Retinal pigment epithelial cell (primary cell): ENCODE measurements at places on chromosomes 5 and 9.

- DNase-seq: peak; percentile 30
These were observed 4.9 kb upstream of the NXNL2 start for GRCh38 chr9:88530051-88530450.

- DNase-seq: no peak
These were observed 22.7 kb downstream of the CCNH start for GRCh38 chr5:87390075-87390474.

GRCh38 chr5:151214614-151215545 lies 9.0 kb downstream of the CCDC69 start:
- DNase-seq: no peak

DNA sequence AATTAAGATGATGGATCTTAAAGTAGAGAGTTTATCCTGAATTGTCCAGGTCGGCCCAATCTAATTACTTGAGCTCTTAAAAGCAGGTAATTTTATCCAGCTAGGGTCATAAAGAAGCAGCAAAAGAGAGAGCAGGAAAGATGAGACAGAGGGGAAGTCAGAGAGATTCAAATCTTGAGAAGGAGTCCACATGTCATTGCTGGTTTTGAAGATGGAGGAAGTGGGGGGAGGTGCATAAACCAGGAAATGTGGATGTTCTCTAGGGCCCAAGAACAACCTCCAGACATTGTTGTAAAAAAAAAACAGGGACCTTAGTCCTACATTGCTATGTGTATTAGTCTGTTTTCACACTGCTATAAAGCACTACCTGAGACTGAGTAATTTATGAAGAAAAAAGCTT lies 66.4 kb downstream of the SLCO4C1 start:
- DNase-seq: no peak

- no peak for DNase-seq
These were observed 55.6 kb downstream of the CSNK1A1 start for GRCh38 chr5:149495673-149496072.

DNA sequence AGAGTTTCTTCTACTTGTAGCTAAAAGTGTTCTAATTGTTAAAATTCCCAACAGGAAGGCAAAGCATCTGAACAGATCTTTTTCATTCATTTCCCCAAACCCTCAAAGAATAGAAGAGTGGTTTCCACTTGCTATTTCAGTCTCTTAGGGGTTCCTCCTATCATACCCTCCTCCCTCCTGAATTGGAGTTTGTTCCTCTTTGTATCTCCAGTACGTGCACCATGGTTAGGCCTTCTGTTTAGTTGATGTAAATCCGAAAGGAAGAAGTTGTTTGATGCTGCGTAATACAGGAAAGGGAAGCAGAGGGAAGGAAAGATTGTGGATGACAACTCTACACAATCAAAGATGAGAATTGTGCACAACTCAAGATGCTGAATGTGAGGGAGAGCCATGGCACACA lies 303.6 kb downstream of the PIK3R1 start:
- DNase-seq: no peak

DNA sequence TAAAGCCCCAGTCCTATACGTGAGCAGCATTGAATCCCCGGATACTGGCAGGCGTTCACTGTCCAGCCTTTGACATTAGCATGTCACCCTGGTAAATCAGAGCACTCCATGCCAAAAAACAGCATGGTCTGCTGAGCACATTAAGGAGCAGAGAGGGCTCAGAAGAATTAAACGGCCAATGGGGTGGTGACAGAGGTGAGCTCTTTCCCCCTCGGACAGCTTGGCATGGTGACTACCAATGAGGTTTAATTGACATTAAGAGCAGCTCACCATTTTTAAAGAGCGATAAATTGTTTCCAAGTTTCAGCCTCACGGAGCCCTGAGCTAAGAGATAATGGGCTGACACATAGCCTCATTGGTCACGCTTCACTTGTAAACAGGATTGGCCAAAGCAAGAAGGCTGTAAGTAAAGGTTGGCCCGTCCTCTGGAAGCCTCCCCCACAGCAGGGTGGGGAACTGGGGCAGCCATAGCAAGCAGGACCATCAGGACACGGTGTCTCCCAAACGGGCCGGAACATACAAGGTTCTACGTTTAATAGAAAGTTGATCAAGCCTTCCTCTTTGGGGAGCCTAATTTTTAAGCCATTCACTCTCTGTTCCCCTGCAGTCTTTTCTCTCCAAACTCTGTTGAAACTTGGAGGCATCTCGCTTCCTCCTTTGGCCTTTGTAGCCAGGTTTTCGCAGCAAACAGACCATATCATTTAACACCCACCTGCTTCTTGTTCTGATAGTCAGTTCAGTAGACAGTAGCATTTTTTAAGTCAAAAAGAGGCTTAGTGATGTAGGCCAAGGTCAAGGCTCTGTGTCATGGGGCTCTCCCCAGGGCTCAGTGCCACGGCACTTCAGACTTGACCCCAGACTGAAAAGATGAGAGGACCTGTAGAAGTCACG lies 25.9 kb downstream of the QRFP start:
- DNase-seq: no peak

- no peak for DNase-seq
These were observed 99.0 kb downstream of the OLFM1 start for GRCh38 chr9:135186248-135187164.

- DNase-seq: no peak
These were observed 183.2 kb downstream of the FRMD3 start for GRCh38 chr9:83355024-83355444.

- no peak for DNase-seq
These were observed 47.6 kb upstream of the SIL1 start for GRCh38 chr5:139245637-139246339.

DNA sequence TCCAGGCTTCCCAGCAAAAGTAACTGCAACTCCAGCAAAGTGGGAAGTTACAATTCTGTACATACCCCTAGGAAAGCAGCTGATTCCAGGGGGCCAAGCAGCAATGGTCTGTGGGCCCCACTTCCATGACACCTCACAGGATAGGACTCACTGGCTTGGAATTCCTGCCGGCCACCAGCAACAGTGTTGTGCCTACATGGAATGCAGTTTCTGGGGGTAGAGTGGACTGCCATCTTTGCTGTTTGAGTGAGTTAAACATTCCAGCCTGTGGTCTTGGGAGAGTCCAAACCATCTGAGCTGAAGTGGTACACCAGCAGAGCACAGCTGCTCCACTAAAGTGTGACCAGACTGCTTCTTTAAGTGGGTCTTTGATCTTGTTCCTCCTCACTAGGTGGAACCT lies 13.4 kb upstream of the FBN2 start:
- DNase-seq: no peak

DNA sequence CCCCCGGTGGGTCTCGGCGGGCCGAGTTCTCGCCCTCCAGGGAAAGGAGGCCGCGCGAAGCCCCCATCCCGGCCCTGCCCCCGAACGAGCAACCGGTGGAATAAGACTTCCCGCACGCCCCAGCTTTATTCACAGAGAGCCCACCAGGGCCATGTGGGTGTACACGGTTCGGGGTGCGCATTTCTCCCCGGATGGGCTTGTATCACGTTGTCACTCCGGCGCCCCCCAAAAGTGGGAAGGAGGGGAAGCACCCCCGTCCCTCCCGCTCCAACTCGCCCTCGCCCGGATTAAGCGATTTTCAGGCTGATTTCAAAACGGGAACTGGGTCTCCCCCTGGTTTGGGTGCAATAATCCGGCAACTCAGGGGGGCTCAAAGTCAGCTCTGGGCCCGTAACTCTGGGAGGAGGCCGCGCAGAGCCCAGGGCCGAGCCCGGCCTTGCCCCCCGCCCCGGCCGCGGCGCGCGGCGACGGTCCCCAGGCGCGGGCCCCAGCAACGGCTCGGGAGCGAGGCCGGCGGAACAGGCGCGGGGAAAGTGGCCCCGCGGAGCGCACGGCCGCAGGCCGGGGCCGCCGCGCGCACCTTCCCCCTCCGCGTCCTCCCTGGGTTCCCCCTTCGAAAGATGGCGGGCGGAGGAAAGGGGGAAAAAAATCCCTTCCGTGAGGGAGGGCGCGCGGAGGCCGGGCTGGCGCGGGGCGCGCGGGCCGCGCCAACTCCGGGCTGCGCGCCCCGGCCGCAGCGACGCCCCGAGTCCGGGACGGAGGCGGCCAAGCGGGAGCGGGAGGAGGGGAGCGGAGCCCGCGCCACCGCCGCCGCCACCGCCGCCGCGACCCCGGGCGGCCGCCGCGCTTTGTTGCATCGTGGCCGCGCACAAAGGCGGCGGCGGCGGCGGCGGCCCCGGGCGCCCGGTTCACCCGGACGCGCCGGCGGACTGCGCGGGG lies 644 bp downstream of the BRD3 start:
- DNase-seq: no peak

GRCh38 chr5:114702136-114702535 lies 340.3 kb downstream of the KCNN2 start:
- no peak for DNase-seq

GRCh38 chr9:33184963-33185362 lies 17.8 kb upstream of the B4GALT1 start:
- DNase-seq: no peak

- no peak for DNase-seq
These were observed 147.1 kb downstream of the ERCC6L2 start for GRCh38 chr9:96022445-96023051.

GRCh38 chr9:9585920-9586319 lies 1026.9 kb downstream of the PTPRD start:
- no peak for DNase-seq

DNA sequence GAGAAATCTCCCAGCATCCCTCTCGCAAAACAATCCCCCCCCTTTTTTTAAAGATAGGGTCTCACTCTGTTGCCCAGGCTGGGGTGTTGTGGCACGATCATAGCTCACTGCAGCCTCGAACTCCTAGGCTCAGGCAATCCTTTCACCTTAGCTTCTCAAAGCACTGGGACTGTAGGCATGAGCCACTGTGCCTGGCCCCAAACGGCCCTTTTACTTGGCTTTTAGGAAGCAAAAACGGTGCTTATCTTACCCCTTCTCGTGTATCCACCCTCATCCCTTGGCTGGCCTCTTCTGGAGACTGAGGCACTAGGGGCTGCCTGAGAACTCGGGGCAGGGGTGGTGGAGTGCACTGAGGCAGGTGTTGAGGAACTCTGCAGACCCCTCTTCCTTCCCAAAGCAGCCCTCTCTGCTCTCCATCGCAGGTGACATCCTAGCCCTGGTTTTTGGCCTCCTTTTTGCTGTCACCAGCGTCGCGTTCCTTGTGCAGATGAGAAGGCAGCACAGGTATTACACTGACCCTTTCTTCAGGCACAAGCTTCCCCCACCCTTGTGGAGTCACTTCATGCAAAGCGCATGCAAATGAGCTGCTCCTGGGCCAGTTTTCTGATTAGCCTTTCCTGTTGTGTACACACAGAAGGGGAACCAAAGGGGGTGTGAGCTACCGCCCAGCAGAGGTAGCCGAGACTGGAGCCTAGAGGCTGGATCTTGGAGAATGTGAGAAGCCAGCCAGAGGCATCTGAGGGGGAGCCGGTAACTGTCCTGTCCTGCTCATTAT lies 6.8 kb downstream of the CA9 start:
- DNase-seq: no peak

DNA sequence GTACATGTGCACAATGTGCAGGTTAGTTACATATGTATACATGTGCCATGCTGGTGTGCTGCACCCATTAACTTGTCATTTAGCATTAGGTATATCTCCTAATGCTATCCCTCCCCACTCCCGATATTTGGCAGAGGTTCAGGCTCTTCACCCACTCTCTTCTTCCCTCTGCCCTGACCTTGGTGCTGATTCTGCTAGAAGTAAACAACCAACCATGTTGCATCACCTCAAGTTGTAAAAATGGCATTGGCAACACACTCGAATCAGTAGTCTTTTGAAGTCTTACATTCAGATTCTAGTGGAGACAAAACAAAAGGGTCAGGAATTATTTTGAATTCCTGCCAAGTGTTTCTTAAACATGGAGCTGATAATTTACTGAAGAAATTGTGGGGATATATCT lies 40.0 kb downstream of the PRR16 start:
- no peak for DNase-seq

GRCh38 chr5:56356121-56356835 lies 123.1 kb upstream of the ANKRD55 start:
- DNase-seq: peak; percentile 41

DNA sequence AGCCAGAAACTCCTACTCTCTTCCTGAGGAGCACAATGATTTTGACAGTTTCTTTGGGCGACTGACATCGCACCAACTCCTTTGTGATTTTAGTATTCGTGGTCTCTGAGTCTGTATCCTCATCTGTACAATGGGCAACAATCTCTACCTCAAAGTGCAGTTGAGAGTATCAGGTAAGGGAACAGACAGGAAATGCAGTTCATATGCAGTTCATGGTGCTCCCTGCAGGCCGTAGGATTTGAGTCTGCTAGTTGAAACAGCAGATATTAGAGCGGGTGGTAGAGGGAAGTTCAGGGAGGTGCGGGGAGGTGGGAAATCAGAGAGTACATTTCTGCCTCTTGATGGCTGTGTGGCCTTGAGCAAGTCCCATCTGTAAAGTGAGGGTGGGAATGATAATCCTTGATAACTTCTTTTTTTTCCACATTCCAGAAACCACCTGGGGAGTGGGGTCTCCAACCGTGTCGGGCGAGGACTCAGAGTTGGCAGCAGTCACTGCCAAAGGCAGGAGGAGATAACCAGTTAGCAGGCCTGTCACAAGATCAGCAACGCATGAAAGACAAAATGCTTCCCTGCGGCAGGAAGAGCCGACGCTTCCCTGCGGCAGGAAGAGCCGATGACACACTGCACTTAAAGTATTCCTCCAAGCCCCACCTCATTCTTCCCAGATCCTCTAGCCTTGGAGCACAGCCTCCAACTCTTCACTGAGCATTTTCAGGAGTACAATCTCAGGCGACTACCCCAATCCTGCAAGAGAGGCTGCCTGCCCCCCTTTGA lies 6.0 kb upstream of the NEK6 start:
- DNase-seq: no peak

DNA sequence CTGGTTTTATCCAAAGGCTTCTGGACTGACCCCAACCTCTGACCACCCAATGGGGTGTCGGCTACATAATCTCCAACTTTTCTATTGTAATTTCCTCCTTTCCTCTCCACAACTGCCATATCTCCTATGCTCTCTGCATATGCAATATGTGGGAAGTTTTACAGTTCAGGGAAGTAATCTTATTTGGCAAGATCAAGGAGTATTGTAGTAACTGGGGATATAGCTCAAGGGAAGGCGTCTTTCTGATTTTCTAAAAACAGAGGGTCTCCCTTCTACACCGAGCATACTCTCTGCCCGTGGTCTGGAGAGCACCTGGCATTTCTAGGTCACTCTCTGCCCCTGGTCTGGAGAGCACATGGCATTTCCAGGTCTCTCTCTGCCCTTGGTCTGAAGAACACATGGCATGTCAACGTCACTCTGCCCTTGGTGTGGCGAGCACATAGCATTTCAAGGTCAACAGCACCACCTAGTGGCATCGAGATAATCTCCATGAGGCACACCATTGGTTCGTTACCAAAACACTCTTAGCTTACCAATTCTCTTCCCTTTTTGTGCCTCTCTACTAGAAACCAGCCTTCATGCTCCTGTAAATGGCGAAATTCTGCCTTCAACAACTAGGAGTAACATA lies 616.4 kb upstream of the NUDT12 start:
- DNase-seq: no peak

DNA sequence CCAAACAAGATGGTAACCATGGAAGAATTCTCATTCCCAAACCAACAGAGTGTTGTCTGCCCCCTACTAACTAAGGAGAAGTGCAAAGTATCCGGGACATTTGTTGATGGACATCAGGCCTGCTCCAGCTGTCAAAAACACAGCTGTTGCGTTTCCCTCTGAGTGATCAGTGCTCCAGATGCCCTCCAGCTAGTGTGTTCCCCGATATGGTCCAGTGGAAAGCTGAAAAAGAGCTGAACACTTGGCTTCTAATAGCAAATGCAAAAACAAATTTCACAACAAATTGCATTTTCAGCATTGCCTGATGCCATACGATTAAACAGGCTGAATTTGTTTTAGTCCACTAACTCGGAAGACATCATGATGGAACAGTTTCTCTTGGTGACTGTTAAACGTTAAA lies 1398.7 kb downstream of the PTPRD start:
- DNase-seq: no peak

- DNase-seq: no peak
These were observed 750 bp downstream of the TRIM36 start for GRCh38 chr5:115168829-115169486.
